Esophagus mucosa (tissue), 1 donor: ENCODE measurements at places on chromosomes 5 and 9. TPM values are rescaled to one million over a fixed set of nuclear protein-coding genes. Genes with fewer than 3 reads are reported as not detected.

DNA sequence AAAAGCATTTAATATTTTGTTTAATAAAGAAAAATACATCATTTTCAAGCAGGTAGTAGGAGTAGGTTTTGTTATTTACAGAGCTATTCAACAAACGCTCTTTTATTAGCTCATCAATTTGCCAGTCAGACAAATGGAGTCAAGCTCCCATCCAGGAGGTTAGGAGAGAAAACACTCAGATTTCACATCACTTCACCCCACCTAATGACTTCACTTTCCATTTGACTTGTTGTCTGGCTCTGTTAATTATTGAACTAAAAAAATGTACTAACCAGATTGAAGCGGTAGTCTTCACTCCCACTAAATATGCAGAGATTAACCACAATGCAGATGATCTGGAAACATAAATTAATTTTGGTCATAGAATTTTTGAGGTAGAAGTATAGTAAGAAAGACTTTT lies 193.6 kb upstream of the VCAN start:
- no peak for ATAC-seq

DNA sequence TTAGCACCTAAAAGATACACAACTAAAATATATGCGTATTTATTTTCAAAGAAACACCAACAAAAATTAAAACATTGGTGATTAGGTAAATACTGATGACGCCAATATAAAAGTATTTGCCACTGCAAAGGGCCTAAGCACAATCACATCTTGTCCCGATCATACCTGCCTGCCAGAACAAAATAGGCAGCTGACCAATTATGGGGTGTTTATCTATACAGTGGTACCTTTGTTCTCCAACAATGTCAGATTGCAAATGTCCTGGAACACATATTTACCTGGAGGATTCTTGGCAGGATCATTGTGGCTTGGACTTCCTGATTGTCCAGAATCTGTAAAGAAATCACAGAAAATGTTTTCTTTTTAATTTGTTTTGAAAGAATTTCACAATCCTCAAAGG lies 134.5 kb downstream of the NFIB start:
- no peak for ATAC-seq

The ERAP2 gene
- 1.3 TPM for total RNA-seq

- ATAC-seq: no peak
Measured at GRCh38 chr5:177445917-177446199, 756 bp upstream of the PRR7 start.
